ENCODE measurements at places on chromosomes 5 and 9. TPM values are rescaled to one million over a fixed set of nuclear protein-coding genes. Genes with fewer than 3 reads are reported as not detected.

PFN3 gene
- total RNA-seq = 0.82 TPM

ZNF354B gene
- total RNA-seq = 29.8 TPM

QRFP gene
- under 0.01 TPM for total RNA-seq

SMC2 gene
- total RNA-seq = 26.1 TPM

HACD4 gene
- total RNA-seq = 0.41 TPM

TERT gene
- not detected for total RNA-seq

DMRT3 gene
- total RNA-seq = not detected

MAP1B gene
- 490 TPM for total RNA-seq

SNCAIP gene
- 37.9 TPM for total RNA-seq

C9orf72 gene
- 53.0 TPM for total RNA-seq

ACTBL2 gene
- total RNA-seq = not detected

FOXD4L6 gene
- 0.82 TPM for total RNA-seq

TMEFF1 gene
- 53.0 TPM for total RNA-seq

FBXW11 gene
- total RNA-seq = 159 TPM

ARHGEF37 gene
- total RNA-seq = 1.2 TPM

PLCXD3 gene
- total RNA-seq = 9.8 TPM
